Activated CD4-positive, alpha-beta T cell treated with anti-CD3 and anti-CD28 coated beads for 24 hours (primary cell): ENCODE measurements at places on chromosomes 3 and 15.

- no peak for DNase-seq
These were observed 3.7 kb upstream of the GASK1A start for GRCh38 chr3:42975456-42975855.

DNA sequence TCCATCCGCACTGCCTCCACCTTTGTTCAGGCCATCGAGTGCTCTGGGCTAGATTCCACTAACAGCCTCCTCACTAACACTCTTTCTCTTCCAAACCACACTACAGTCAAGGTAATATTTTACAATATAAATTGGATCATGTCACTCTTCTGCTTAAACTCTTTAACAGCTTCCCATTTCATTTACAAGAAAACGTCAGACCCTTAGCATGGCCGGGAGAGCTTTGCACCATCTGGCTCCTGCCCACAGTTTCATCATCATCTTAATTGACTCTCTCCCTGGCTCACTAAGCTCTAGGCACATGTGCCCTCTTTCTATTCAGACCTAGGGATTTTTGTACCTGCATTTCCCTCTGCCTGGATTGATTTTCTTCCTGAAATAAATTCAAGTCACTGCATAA, 354.7 kb downstream of the FGF12 start:
- DNase-seq, result no peak

DNA sequence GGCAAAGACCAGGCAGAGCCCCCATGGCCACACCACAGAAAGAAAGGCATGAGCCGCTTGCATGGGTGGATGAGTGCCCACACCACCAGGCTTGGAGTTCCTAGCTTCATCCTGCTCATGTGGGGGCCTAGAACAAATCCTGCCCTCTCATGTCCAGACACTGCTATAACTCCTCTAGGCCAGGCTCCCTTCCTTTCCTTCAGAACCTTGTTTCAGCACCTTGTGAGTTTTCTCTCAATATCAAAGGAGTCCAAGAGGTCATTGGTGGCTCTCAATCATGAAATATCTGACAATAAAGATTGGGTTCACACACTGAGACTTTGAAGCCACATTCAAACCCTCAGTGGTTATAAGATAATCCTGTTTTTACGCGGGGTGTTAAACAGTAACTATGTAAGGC, 12.7 kb downstream of the SLC6A20 start:
- no peak for DNase-seq

GRCh38 chr15:65920121-65920520, 50.8 kb downstream of the RAB11A start:
- DNase-seq, result no peak

DNA sequence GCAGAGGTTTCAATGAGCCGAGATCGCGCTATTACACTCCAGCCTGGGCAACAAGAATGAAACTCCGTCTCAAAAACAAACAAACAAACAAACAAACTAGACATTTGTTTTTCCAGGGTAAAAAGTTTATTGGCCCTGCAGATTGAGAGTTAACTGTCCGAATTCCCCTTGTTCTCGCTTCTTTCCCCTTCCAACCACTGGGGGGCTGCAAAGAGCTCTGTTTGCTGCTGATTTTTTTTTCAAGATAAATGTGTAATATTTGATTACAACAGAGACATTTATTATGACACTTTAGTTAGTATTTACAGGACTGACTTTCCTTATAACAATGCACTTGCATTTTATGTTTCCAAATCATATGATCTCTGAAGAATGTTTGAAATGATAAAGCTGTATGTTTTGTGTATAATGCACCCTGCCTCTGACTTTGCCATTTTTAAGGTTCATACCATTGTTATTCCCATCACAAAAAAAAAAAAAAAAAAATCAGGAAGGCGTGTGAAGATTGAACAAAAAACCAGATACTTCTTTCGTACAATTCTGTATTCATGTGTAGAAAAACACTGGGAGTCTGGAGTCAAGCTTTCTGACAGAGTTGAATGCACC, 2.8 kb downstream of the CLSTN2 start:
- no peak for DNase-seq

DNA sequence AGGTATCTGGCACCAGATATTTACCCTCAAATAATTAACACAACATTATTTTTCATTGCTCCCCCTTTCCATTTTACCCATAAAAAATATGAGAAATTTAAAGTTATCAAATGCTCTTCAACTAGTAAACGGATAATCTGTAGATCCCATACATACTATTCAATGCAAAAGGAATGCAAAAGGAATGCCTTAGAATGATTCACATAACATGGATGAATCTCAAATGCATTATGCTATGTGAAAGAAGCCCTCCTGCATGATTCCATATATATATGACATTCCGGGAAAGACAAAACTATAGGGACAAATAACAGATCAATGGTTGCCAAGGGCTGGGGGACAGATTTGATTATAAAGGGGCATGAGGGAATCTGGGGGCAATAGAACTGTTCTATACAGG, 195.7 kb downstream of the STT3B start:
- DNase-seq, result no peak

DNA sequence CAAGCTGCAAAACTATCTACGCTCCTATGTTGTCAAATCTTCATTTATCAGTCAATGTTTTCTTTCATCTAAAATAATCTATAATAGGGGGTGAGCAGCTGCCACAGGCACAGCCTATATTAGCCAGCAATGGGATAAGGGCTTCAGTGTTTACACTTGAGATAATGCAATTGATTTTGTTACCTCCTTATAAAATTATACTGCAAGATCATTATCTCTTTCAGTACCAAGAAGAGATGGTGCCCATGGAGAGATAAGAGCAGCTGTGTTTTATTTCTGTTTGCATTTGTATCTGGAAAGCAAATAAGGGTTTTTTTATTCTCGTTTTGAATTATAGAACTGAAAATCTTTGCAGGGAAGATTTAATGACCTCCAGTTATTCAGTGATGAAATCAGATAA, 68.9 kb downstream of the PLD1 start:
- DNase-seq, result no peak
